COR-L47 (cell line): ENCODE measurements at places on chromosomes 13 and 19.

- DNase-seq, result no peak
Measured at GRCh38 chr13:66222127-66222526, 1008.0 kb downstream of the PCDH9 start.

DNA sequence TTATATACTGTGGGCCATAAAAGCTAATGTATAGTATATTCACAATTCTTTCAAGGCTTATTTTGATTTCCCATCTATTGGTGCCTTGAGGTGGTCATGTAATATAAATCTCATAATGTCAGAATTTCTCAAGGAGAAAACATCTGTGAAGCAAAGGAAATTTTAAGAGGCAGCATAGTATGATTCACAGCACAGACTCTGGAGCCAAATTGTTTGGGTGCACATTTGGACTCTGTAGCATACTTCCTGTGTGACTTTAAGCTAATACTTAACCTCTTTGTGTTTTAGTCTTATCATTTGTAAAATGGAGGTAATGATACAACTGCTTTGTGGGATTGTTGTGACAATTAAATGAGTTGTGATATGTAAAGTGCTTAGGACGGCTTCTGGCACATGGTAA is 67.6 kb downstream of the PIBF1 start:
- DNase-seq, result no peak

DNA sequence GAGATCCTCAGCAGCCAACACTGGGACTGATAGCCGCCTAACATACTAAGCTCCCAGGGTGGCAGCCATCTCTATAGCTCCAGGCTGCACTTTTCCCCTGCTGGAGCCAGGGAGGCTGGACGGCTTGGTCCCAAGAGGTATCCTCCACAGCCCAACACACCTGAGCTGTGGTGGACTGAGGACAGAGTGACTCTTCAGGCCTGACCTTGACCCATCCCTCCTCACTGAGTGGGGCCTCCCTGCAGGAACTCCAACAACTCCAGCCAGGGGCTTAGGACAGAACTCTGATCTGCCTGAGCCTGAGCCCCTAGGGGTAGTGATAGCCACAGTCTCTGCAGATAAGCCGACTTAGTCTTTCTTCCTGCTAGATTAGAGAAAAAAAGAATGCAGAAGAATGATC is 958.1 kb upstream of the PRR20A start:
- DNase-seq, result no peak

DNA sequence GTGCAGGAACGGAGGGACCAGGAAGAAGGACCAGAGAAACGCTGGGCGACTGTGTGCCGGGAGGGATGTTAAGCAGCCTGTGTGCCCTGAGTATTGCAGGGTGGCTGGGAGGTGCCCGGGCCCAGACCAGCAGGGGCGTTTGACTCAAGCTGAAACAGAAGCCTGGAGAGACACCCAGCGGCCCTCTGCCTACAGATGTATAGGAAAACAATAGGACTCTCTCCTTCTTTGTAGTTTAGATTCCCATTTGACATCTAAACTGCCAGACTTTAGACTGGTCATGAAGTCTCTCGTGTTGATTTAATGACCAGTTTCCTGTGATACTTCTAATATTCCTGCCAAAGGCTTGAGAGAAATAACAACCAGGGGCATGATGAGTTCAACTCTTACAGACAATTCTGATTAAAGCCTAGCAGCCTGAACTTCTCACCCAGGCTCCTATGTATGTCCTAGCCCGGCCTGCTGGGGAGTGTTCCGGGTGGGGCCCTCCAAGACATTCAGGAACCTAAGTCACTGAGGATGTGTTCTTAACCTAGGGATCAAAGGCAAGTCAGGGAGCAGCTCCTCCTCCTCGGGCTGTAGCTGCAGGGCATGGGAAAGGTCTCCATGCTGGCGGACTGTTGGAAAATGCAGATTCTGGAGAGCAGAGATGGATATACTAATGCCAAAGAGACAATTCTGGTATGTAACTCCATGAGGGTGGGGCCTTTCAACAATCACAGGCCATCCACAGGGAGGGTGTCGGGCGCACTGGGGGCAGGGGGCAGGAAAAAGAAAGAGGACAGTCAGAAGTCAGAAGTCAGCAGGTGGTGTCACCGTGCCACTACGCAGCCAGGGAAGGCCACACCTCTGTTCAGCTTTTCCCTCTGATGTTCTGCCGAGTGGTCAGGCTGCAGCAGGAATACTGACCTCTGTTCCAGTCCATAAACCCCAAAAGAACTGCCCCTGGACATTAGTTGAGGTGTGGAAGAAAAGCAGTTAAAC is 131.8 kb downstream of the STARD13 start:
- no peak for DNase-seq

DNA sequence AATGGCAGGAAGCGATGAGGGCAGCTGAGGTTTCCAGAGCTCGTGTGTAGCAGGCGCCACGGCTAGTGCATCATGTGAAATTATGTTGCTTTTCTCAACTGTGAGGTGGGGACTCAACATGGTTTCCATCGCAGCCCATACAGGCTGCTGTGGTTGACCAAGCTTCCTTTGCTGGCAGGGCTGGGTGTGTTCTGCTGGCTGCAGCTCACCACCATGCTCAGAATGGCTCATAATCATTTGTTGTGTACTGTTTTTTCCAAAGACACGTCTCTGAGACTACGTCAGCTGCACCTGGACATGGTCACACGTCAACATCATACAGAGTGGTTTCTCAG is 16.1 kb upstream of the RASA3 start:
- DNase-seq, result no peak

GRCh38 chr13:30409886-30410704 is 12.2 kb upstream of the UBE2L5 start:
- DNase-seq, result no peak

DNA sequence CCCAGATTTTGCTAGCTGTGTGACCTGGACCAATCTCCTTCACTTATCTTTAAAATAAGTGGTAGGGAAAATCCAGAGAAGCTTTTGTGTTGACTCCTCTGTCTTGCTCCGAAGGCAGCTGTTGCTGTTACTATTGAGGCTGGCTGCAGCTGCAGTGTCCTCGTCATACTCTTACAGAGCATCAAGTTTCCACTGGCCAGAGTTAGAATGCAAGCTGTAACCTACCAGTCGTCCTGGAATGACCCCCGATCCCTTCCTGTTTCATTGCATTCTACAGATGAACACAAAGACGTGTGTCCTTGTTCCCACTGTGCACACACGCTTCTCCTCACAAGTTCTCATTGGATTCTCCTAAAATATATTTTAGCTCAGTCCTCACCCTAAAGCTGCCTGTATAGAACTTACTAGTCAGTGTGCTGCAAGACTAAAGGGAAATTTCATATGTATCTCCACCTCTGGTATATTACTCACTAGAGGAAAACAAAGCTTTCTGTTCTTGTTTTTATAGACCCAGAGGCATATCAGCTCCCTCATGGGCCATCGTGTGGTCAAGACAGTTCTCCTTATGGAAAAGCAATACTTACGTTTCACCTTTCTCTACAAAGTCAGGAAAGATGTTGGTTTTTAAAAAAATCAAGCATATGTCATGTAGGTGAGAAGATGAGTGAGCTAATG is 589.8 kb downstream of the LMO7 start:
- no peak for DNase-seq

- peak; percentile 7 for DNase-seq
Measured at GRCh38 chr13:50410921-50411746, 395.9 kb downstream of the KCNRG start.

DNA sequence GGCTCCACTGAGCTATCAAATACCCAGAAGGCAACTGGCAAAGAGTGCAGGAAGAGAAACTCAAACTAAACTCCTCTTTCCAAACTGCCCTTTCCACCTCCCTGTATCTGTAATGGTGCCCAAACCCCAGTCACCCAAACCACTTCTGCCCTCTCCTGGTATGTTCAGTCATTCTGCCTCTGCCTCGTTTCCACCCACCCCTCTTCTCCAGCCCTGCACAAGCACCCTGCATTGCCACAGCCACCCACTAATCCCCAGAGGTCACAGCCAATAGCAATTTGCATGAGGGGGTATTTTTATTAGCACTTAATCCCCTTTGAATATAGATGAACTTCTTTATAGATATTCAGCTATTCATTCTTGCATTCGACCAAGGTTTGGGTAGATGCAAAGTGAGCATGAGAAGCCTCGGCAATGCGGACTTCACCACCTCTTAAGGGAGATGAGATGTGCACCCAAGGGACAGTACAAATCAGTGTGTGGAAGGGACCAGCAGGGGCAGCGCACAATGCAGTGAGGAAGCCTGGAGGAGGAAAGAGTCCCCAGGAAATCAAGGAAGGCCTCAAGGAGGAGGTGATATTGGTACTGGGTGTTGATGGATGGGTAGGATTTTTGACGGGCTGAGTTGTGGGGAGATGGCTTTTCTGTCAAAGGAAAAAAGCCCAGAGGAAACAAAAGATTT is 12.4 kb downstream of the TMEM272 start:
- no peak for DNase-seq

- no peak for DNase-seq
Measured at GRCh38 chr19:47096100-47096704, 17.4 kb downstream of the ZC3H4 start.

GRCh38 chr13:92573467-92574057 is 653.0 kb upstream of the GPC6 start:
- no peak for DNase-seq

DNA sequence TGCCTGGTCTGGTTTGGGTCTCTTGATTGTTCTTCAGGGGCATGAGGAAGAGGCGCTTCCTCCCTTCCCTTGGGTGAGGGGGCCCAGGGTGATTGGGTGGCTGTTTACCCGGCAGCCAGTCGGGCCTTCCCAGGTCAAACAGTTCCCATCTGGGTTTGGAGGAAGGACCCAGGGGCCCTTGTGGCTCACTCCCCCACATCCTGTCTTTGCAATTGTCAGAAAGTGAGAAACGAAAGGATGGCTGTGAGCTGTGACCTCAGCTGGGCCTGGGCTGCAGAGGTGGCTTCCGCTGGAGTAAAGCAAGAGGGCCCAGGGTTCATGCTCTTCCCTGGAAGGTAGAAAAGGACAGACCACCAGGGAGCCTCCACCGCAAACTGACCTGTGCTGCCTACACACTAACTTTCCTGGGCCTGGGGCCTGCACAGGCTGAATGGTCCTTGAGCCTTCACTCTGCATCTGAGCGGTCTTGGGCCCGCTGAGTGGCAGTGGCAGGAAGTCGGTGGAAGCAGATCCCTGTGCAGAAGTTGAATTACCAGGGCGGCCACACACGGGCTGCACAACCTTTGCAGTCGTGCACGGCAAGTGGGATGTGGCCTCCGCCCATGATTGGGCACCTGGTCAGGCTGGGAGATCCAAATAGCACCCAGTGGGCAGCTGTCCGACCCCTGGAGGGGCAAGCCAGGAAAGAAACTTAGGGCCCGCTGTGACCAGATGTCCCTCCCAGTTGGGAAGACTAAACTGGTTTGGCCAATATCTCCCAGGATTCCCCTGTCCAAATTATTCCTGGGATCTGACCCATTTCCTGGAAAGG is 5.3 kb upstream of the CD79A start:
- DNase-seq, result no peak
